ENCODE measurements at places on chromosomes 6 and 20.
A peak's percentile ranks its signal among the peaks of the same experiment; 100 is the strongest.

DNA sequence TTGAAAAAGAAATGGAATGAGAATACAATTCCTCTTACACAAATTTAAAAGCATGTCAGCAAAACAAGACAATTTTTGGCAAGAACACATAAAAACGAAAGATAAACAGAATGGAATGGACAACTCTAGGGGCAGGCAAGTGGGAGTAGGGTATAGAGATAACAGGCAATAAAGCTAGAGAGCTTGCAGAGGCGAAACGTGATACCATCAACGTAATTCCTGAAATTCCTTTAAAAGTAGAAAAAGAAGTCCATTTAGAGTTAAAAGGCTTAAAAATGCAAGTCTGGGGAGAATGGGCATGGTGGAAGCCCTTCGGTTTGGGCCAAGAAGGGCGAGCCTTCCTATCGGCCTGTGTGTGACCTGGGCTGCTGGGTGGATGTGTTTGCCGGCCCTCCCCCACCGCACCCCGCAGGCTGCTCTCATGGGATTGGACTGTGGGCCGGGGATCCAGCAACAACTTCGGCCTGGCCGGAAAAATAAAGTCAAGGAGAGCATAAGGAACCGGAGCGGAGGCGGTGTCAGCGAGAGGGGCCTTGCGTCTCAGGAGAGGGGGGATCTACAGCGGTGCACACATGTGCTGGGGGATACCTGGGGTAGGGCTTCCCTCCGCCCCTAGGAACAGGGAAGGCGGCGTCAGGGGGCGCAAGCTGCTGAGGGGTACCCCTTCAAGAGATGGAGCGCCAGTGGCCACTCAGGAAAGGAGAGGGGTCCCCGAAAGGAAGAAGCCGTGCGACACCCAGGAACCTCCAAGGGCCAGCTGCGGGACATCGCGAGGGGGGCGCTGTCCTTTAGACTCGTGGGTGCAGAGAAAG, 4.1 kb downstream of the TMEM239 start:
- DNase-seq: no peak

- DNase-seq: no peak
Observed at GRCh38 chr6:142822842-142823241, 122.1 kb downstream of the HIVEP2 start.

DNA sequence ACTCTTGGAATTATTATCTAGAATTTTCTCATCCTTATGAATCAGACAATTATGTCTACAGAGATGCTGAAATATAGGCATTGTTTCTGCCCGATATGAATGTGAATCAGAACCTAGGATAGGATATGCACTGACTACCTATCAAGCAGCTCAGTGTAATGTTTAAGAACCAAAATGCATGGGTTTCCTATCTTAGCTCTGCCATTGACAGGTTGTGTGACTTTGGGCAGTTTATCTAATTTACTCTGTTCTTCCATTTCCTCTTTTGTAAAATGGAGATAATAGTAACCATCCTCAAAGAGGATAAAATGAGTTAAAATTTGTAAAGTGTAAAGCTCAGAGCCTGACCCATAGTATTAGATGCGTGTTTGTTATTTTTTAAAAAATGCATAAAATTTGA, 10.2 kb upstream of the AIG1 start:
- DNase-seq: no peak

DNA sequence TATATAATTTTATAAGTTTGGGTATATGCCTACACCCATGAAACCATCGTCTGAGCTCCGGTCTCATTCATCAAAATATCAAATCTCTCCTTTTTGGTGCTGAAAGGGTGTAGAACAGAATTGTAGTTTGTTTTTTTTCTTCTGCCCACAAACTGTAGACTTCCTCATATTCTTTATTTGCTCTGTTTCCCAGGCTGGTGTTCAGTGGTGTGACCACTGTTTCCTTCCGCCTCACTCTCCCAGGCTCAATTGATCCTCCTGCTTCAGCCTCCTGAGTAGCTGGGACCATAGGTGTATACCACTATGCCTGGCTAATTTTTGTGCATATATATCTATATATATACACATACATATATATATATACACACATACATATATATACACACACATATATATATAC, 139.6 kb upstream of the HCRTR2 start:
- DNase-seq: no peak

GRCh38 chr6:107115695-107116327, 496 bp upstream of the BEND3 start:
- peak; percentile 18 for DNase-seq

DNA sequence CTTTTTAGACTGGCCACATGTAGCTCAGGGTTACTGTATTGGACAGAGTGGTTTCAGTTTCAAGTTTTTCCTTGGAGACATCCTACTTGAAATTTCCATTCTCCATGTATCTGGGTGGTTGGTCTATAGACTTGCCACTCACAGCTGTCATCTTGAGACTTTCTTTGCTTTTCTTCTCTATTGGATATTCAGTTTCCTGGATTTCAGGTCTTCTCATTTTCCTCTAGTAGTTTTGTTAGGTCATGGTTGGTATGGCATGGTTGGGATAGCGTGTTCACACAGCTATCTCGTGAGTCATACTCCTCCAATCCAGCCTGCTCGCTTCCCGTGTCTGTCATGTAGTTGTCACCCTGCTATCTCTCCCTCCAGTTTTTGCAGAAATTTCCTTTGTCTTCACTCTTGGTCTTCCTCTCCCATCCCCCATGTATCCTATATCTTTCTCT, 48.3 kb downstream of the PTPN1 start:
- DNase-seq: no peak

- DNase-seq: no peak
Observed at GRCh38 chr6:165615636-165616035, 47.4 kb downstream of the PDE10A start.

GRCh38 chr6:90025523-90026061, 131.3 kb downstream of the GJA10 start:
- no peak for DNase-seq

GRCh38 chr20:50848846-50849673, 54.2 kb downstream of the BCAS4 start:
- no peak for DNase-seq

DNA sequence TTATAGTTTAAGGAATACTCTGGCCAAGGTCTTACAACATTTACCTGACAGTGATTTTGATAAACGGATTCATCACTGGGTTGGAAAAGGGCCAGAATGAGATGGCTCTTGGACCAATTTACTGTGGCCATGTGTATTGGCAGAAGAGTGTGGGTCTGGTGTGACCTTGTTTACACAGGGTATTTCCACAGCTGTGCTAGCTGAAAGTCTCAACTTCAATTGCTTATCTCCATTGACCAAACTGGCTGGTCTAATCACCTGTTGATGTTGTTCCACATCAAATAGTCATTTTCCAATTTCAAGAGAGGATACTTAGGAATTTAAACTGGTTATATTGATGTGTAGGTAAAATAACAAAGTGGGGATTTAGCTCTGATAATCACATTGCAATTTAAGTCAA, 501.6 kb upstream of the MAP3K7 start:
- no peak for DNase-seq

- DNase-seq: no peak
Observed at GRCh38 chr6:100261486-100261885, 203.2 kb downstream of the SIM1 start.

- no peak for DNase-seq
Observed at GRCh38 chr6:88825856-88826255, 137.6 kb downstream of the RNGTT start.

- peak; percentile 24 for DNase-seq
Observed at GRCh38 chr6:96626759-96627364, 63.9 kb downstream of the FHL5 start.

DNA sequence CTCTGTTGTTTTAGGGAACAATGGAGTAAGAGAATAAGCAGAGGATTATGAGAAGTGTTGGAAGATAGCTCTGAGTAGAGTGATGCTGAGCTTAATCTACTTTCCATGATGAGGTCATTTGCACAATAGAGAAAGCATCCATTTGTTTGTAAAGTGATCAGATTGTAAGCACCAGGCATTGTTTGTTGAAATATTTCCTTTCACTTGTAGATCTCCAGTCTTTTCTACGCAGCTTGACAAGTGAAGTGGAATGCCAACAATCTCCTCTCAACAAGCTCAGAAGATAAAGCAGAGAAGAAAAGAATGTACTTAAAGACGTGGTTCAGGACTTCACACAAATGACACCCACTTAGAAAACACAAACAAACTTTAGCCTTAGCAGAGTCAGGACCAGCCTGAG, 80.1 kb upstream of the MARCKS start:
- DNase-seq: no peak

GRCh38 chr6:93417421-93418013, 1.8 kb downstream of the EPHA7 start:
- DNase-seq: no peak

- no peak for DNase-seq
Observed at GRCh38 chr20:44367746-44368145, 12.2 kb downstream of the HNF4A start.

DNA sequence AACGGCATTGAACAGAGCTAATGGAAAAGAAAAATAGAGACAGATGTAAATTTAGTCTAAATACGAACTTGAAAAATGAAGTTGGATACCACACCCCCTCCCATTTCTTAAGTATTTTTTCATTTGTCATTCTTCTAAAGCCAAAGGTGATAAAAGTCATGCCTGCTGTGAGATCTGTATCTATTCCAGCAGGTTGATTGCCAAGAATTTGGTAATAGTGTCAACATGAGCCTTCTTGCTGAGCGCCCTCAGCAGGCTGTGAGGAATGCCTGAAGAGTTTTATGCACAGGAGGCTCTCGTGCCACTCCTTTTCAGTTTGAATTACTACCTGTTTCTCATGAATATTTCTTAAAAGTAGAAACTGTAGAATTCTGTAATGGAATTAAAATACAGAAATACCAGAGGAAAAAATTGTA, 165.4 kb downstream of the QKI start:
- DNase-seq: no peak

- peak; percentile 35 for DNase-seq
Observed at GRCh38 chr6:111011360-111012142, 29.7 kb downstream of the RPF2 start.

Measured in CD4-positive, alpha-beta memory T cell (primary cell).